ENCODE measurements at places on chromosomes 6 and 20.

GRCh38 chr6:114277220-114277619, 65.6 kb downstream of the HS3ST5 start:
- no peaks in the 10 kb centered on the region for H3K36me3 ChIP-seq
- H3K4me1 ChIP-seq = no peaks in the 10 kb centered on the region
- no peak overlapping the region for H3K27ac ChIP-seq
- H3K27me3 ChIP-seq = no peaks in the 10 kb centered on the region
- H3K4me3 ChIP-seq = no peak overlapping the region

DNA sequence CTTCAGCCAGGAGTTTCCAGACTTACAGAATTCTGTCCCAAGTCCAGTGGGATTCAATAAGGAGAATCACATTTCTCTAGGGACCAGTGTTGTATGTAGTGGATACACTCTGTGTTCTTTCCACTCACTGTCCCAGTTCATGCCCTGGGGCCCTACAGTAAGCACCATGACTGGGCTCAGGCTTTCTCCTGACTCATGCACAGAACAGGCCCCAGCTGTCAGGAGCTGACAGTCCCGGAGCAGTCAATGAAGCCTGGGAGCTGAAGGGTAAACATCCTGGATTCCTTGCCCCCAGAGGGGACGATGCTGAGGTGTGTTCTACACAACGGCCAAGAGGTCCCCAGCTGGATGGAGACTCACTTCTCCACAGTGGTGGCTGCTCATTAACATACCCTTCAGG, 40.2 kb upstream of the LRFN2 start:
- DNase-seq = no peak
- H3K27me3 ChIP-seq = no peaks in the 10 kb centered on the region
- H3K36me3 ChIP-seq = no peaks in the 10 kb centered on the region
- H3K27ac ChIP-seq = no peak overlapping the region
- no peaks in the 10 kb centered on the region for H3K4me1 ChIP-seq

GRCh38 chr20:23201658-23202057, 115.5 kb upstream of the CD93 start:
- H3K4me1 ChIP-seq = peaks cover 17% of the 10 kb centered on the region
- no peaks in the 10 kb centered on the region for H3K36me3 ChIP-seq
- H3K4me3 ChIP-seq = no peak overlapping the region
- DNase-seq = no peak
- no peak overlapping the region for H3K27ac ChIP-seq

DNA sequence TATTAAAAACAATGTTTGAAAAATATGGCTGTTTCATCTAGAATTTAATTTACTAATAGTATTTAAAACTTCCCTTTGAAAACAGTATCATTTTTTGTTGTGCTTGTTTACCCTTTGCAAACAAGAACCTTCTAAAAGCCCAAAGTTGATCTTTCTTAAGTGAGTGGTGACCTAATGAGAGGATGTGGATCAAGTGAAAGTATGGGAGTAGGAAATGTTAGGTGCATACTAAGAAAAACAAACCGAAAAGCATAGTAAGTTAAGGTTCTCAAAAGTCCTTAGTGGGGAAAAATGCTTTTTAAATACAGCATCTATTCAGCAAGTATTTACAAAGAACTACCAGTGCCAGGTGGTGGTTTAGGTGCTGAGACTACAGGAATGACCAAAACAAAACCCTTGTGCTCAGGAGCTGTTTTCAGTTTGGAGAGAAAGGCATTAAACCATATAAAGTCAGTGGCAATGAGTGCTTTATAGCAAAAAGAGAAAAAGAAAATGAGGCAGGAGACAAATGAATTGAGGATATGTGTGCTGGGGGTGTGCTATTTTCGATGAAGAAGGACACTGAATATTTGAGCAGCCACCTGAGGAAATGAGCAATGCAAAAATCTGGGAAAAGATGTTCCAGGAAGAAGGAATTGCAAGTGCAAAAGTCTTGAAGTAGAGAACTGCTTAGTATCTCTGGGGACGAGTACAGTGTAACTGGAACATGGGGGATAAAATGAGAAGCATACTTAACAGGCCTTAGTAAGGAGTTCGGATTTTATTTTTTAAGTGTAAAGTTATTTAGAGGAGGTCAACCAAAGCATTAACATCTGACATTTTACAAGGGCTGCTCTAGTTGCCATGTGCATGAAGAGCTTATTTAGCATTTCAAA, 24.0 kb downstream of the RNF146 start:
- H3K36me3 ChIP-seq = peaks cover 9% of the 10 kb centered on the region
- peak overlapping the region; percentile 9 for H3K27ac ChIP-seq
- H3K27me3 ChIP-seq = no peaks in the 10 kb centered on the region
- DNase-seq = no peak

- no peak for DNase-seq
- H3K36me3 ChIP-seq = no peaks in the 10 kb centered on the region
- no peak overlapping the region for H3K4me3 ChIP-seq
- no peaks in the 10 kb centered on the region for H3K27me3 ChIP-seq
Observed at GRCh38 chr6:4910037-4910760, 93.6 kb downstream of the RPP40 start.

DNA sequence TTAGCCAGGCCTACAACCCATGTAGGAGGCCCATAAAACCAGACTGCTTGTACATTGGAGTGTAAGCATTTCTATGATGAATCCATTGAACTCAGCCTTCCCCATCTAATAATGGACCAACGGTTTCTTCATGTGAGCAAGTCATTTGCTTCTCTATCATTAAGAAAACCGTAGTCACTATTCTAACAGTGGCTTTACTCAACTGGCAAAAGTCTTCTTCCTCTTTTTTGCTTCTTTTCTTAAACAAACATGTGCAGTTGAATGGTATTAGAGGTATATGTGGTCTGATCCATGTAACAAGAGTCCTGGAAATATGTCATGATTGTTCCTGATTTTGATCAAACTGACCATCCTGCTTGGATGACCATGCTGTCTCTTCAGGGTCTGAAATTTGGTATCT, 132.4 kb upstream of the STXBP5 start:
- no peak for DNase-seq
- H3K27me3 ChIP-seq = no peaks in the 10 kb centered on the region
- no peaks in the 10 kb centered on the region for H3K4me1 ChIP-seq
- H3K27ac ChIP-seq = no peak overlapping the region

DNA sequence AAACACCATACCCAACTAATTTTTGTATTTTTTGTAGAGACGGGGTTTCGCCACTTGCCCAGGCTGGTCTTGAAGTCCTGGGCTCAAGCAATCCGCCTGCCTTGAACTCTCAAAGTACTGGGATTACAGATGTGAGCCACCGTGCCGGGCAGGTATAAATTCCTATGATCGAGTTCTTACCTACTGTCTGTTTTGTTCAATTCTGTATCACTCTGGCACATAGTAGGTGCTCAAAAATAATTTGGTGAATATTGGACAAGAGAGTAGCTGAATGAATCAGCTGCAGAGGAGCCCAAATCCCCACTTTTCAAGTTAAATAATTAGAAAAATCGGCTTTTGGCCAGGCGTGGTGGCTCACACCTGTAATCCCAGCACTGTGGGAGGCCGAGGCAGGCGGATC, 13.7 kb upstream of the ZMYND8 start:
- H3K27me3 ChIP-seq = no peaks in the 10 kb centered on the region
- H3K27ac ChIP-seq = no peak overlapping the region
- DNase-seq = no peak

GRCh38 chr20:52793339-52793963, 178.7 kb upstream of the TSHZ2 start:
- H3K4me3 ChIP-seq = no peak overlapping the region
- H3K4me1 ChIP-seq = no peaks in the 10 kb centered on the region
- no peak for DNase-seq
- H3K27ac ChIP-seq = no peak overlapping the region
- H3K27me3 ChIP-seq = no peaks in the 10 kb centered on the region

DNA sequence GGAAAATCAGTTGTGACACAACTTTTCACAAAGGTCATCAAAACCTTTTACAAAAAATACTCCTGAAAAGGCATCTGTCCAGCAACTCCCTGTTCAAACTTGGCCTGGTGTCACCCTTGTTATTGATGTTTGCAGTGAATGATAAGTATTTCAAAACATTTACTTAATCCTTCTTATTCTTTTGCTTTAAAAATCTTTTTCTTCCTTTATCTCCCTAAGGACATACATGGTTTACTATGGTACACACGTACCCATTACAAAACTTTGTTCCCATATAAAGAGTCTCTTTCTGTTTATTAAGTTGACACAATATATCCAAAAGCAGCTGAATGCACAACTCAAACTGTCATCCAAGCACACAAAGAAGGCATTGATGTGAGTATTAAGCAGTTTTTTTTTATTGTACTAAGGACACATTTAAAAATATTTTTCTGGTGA, 17.5 kb downstream of the GSTA2 start:
- H3K27ac ChIP-seq = no peak overlapping the region
- no peak overlapping the region for H3K4me3 ChIP-seq
- H3K36me3 ChIP-seq = no peaks in the 10 kb centered on the region
- H3K4me1 ChIP-seq = no peaks in the 10 kb centered on the region
- no peaks in the 10 kb centered on the region for H3K27me3 ChIP-seq
- DNase-seq = no peak

- no peaks in the 10 kb centered on the region for H3K36me3 ChIP-seq
- H3K27me3 ChIP-seq = no peaks in the 10 kb centered on the region
- H3K27ac ChIP-seq = no peak overlapping the region
- no peak overlapping the region for H3K4me3 ChIP-seq
- no peak for DNase-seq
Observed at GRCh38 chr6:21019614-21020013, 485.4 kb downstream of the CDKAL1 start.

DNA sequence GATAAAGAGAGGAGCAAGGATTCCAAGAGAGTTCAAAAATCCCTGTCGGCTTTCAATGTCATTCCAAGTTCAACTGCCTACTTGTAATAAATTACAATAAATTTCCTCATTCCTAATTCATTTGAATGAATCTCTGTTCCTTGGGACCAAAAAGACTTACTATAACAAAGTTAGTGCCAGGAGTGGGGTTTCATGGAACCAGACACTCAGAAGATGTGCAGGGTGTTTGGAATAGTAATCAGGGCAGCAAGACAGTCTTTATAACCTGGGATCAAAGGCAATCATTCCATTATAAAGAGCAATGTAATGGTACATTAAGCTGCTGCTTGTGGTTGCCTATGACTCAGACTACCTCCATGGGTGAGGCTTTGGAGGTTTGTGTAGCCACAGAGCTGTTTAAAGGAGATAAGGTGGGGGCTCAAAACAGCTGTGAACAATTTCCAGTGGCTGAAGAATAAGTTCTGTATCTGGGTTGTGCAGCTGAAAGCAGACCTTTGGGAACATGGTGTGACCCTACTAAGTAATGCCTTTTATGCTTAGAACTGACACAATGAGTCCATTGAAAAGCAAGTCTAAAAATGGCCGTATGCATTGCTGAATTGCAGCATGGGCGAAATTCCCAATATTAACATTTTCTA, 159.9 kb downstream of the LINC00237 start:
- no peak for DNase-seq
- H3K36me3 ChIP-seq = no peaks in the 10 kb centered on the region
- no peaks in the 10 kb centered on the region for H3K4me1 ChIP-seq
- no peak overlapping the region for H3K4me3 ChIP-seq
- no peak overlapping the region for H3K27ac ChIP-seq

GRCh38 chr6:68240726-68241125, 394.4 kb upstream of the ADGRB3 start:
- H3K4me1 ChIP-seq = no peaks in the 10 kb centered on the region
- H3K36me3 ChIP-seq = no peaks in the 10 kb centered on the region
- no peak for DNase-seq
- H3K27me3 ChIP-seq = no peaks in the 10 kb centered on the region
- H3K4me3 ChIP-seq = no peak overlapping the region
- H3K27ac ChIP-seq = no peak overlapping the region

Data from kidney (tissue), 22 donors.